ENCODE measurements at places on chromosomes 5 and 9.

GRCh38 chr9:123925819-123926218 lies 4.1 kb downstream of the DENND1A start:
- DNase-seq: peak; percentile 51

DNA sequence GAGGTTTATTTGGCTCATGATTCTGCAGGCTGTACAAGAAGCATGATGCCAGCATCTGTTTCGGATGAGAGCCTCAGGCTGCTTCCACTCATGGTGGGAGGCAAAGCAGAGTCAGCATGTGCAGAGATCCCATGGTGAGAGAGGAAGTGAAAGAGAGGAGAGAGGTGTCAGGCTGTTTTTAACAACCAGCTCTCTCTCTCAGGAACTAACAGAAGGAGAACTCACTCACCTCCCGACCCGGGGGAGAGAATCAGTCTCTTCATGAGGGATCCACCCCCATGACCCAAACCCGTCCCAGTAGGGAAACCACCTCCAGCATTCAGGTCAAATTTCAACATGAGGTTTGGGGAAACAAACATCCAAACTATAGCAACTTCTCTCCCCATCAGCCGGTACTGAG lies 187.7 kb downstream of the ENC1 start:
- no peak for DNase-seq

- no peak for DNase-seq
Observed at GRCh38 chr9:15724016-15724415, 171.2 kb downstream of the CCDC171 start.

DNA sequence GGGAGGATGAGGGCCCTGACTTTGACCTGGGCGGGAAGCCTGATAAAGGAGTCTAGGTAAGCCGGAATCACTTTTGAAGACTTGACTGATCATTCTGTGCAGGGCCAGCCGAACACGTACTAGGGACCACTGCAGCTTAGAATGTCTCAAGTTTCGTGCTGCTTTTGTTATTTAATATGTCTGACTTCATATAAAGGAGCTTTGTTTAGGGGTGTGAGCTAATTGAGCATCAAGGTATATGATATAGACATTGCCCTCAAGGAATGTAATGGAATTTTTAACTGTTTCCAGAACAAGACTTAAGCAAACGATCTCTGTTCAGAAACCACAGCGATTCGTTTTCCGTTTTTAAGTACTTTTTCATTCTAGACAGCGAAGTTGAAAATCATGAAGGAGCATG lies 173.0 kb downstream of the SEMA6A start:
- DNase-seq: no peak

DNA sequence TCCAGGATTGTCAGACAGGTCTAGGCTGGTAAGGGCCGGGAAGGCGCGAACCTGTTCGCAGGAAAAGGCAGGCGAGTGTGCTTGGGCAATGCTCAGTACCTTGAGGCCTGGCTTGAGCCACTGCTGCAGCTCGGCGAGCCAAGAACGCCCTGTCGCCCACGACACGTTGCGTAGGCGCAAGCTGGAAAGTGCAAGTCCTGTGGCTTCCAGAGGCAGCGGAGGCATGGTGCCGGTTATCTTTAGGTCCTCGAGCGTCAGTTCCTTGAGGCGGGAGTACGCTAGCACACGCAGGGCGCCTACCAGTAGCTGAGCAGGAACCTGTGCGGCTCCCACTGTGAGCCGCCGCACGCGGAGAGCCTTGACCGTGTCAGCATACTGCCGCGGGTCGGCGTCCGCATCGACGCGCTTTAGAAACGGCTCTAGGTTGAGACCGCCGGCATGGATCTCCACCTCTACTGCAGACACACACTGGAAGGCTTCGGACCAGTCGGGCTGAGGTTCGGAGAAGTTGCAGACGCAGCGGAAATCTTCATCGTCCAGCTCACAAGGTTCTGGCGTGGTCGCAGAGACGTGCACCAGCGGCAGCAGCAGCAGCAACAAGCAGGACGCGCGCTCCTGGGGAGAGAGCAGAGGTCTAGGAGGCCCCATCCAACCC lies 482 bp downstream of the CD14 start:
- no peak for DNase-seq

DNA sequence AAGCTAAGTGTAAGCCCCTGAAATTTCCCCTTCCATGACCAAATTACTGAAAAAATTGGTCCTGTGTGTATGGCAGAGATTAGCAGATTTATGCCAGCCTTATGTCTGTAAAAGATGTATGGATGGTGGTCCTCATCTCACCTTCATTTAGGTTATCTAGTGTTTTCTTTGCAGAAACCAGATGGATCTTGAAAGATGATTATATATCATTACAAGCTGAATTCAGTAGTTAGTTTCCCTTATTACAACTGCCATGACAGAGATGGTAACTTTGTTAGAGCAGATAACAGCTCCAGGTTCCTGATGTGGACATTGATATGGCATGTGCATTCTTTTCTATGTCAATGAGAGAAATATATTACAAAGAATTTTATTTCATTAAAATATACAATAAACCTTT lies 1403.2 kb upstream of the CDH6 start:
- no peak for DNase-seq

- DNase-seq: no peak
Observed at GRCh38 chr9:137445930-137446431, 4.8 kb upstream of the ENTPD8 start.

DNA sequence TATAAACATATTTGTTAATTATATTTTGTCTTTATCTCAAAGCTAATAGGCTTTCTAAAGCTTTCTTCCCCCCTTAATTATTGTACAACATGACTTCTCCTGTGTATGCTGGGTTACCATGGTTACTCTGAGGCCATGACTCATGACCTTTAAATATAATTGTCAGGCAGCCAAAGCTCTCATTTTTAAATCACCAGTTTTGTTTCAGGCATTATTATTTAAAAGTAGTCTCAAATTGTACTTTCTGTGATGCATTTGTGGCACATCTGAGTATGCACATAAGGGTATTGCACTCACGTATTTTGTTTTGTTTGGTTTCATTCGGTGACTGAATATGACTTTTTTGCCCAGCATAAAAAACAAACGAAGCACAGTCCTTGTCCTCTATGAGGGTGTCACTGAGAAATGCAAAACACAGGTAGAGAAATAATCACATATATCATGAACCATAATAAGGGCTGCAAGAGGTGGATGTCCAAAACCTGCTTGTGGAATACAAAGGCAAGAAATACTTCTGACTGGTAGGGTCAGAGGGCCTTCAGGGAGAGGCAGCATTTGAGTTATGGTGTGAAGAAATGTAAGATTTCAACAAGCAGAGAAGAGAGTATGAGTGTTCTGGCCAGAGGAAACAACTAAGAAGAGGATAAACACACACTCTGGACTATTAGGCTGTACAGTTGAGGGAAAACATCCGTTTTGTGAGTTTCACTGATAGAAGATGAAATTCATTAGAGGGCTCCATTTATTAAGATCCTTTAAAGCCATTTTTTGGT lies 2.1 kb downstream of the CCDC192 start:
- DNase-seq: peak; percentile 60

DNA sequence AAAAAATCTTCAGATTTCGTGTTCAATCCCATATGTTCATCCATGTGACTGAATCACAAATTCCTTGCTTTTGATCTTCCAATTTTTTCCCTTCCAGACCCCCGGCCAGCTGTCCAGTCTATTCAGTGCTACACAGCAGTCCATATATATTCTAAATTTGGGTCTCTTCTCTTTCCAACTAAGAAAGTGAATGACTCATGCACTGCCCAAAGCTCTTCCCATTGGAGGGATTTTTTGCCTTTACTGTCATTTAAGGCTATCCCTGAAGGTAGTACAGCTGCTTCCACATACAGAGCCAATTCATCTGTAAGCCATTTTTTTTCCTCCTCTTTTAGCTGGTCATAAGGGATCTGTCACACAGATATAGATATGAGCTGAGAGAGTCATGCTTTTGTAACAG lies 478.3 kb downstream of the DMRT2 start:
- DNase-seq: no peak

DNA sequence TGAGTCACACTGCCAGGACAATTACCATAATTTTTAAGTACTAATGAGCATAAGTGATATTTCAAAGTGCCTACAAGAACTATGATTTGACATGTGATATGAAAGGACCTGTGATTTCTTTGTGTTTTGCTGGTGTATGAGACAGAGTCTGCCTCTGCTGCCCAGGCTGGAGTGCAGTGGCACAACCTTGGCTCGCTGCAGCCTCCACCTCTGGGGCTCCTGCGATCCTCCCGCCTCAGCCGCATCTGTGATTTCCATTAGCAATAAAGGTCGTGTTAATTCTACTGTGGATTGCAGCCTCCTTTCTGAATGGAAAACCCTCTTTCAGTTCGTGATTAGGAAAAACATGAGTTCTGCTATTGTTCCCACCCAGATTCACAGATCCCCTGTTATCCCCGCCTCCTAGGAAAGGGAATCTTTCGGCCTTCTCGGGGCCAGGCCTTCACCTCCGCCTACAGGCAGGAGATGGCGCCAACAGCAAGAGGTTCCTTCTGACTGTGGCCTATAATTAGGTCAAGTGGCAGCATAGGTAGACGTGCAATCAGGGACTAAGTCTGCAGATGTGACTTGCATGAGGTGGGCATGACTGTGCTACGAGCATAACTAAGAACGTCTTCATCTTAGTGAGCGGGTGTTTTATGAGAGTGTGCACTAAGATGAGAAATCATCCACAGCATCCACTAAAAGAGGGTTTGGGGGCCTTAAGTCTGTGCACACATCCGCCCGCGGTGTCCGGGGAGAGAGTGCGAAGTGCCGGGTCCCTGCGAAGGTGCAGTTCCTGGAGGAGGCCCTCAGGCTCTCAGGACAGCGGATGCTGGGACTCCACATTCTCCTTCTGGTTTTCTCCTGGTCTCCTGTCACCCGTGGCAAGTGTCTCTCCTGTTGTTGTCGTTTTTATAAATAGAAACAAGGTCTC lies 23.1 kb downstream of the TRIM7 start:
- DNase-seq: peak; percentile 71

Measured in A172 (cell line).